ENCODE measurements at places on chromosomes 2 and 18.

DNA sequence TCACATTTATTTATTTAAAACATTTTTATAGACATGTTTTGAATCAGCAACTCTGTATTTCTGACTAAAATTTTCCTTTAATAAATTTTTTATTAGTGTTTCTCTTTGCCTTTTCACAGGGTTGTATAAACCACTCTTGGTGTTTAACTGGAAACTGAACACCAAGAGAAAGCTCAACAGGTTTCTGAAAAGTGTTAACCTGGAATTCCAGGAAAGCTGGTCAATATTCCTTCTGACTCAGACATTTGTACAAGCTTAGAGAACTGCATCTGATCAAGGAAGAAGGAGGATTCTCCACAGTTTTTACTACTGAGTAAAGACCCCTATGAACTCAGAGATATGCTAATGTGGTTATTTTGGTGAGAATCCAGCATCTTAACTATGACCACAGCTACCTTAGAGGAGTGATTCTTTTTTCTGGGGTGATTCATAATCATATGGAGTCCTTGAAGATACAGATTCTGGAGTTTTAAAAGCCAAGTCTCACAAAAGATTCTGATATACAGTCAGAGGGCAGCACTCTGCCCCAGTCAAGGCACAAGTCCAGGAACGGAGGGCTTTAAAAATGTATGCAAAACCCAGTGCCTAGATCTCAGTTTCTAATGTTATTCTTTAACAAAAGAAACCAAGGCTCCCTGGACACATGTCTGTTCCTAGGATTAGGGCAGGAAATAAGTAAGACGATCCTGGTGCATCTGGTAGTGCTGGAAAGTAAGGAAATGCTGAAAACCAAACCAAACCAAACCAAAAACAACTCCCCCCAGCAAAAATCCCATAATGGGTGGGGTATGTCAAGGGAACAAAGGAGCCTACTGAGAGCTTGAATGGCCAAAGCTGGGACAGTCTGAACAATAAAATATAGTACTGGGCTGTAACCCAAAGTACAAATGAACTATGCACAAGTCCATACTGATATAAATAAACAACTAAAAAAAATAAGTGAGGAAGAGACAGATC lies 85.1 kb upstream of the FZD5 start:
- no peak for DNase-seq

DNA sequence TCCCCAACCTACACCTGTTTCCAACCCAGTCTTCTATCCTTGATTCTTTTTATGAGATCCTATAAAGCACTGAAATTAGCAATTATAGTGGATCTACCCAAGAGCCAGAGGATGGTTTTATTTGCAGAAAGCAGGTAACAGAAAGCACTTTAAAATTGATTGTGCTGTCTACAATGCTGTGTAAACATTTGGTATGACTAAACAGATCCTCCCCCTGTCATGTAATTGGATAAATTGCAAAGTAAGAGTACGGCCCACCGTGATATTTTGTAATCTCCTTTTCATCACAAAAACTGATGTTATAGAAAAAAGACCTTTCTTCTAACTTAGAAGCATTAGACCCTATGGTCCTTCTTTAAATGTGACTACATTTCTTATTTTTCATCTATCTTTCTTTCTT lies 11.3 kb upstream of the PPP3R1 start:
- DNase-seq: no peak

- DNase-seq: no peak
Measured at GRCh38 chr2:241797441-241798080, 11.4 kb upstream of the NEU4 start.

GRCh38 chr2:24588294-24588693 lies 97.2 kb downstream of the NCOA1 start:
- no peak for DNase-seq

DNA sequence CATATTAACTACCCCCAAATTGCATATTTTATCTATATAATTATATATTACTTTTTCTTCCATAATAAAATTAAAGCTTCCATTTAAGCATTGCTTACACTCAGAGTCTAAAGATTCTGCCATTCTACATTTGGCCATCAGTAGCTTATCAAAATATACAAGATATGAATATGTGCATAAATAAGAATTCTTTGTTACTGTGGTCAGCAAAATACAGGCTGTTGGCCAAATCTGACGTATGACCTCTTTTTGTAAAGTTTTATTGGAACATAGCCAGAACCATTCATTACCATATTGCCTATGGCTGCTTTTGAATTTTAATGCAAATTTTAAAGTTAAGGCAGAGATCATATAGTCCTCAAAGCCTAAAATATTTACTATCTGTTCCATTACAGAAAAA lies 643.9 kb upstream of the VRK2 start:
- no peak for DNase-seq

- no peak for DNase-seq
Measured at GRCh38 chr2:71886241-71886640, 261.4 kb downstream of the CYP26B1 start.

DNA sequence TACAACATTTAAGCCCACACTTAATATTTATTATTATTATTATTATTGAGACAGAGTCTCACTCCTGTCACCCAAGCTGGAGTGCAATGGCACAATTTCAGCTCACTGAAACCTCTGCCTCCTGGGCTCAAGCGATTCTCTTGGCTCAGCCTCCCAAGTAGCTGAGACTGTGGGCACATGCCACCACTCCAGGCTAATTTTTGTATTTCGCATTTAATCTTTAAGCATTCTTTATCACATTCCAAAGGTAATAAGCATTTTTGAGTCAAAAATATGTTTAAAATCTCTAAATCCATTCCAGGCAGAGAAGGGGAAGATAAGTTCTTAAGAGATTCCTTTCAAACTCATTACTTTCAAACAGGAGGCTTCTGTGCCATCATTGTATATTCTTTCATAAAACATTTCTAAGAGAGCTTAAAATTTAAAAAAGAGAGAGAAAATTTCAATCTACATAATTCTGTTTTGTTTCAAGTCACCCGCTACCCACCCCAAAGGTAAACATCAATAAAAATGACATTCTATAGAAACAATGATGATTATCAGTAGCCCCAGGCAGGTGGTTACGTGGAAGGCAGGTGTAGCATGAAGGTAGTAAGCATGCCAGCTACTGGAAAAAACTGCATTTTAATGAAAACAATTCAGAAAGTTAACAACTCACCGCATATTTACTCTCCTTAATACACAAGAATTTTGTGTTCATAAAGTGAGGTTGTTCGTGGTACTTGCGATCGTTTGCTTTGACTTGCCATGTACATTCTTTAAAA lies 84.4 kb upstream of the NARS1 start:
- no peak for DNase-seq

DNA sequence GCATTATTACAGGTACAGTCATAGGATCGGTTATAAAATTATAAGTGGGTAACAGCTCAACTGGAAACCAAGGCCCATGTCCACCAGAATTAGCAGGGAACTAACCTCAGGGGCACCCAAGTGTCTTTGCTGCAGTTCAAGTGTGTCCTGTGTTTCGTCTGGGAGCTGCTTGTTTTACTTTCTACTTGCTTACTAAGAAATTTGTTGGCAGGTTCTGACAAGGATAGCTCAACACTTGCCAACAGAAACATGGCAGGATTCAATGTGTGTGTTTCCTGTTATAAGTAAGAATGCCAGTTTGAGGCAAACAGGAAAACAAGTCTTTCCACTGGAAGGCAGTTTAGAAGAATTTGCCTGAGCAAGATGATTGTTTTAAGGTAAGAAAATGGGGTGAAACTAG lies 104.5 kb downstream of the EPHA4 start:
- DNase-seq: no peak

- peak; percentile 19 for DNase-seq
Measured at GRCh38 chr2:120346667-120347358, 877 bp downstream of the INHBB start.

DNA sequence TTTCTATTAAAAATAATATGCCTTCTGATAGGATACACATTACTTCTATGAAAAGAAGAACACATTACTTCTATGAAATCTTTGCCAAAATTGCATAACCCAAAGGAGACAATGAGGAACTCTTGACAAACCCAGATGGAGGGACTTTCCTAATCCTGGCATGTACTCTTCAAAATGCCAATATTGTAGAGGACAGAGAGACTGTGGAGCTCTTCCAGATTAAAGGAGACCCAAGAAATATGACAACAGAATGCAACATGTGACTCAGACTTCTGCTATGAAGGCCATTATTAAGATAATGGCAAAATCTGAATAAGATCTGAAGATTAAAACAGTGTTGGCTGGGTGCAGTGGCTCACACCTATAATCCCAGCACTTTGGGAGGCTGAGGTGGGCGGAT lies 22.2 kb downstream of the SOWAHC start:
- no peak for DNase-seq

DNA sequence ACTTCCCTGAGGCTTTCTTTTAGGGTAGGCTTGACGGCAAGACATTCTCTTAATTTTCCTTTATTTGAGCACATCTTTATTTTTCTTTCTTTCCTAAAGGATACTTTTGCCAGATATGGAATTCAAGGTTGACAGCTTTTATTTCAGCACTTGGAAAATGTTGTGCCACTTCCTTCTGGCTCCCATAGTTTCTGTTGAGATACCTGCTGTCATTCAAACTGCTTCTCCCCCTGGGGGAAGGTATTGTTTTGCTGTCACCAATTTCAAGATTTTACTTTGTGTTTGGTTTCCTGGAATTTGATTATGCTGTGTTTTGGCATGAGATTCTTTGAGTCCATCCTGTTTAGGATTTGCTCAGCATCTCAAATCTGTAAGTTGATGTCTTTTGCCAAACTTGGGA lies 39.1 kb upstream of the TWIST2 start:
- no peak for DNase-seq

GRCh38 chr2:168534926-168535325 lies 78.9 kb downstream of the CERS6 start:
- no peak for DNase-seq

DNA sequence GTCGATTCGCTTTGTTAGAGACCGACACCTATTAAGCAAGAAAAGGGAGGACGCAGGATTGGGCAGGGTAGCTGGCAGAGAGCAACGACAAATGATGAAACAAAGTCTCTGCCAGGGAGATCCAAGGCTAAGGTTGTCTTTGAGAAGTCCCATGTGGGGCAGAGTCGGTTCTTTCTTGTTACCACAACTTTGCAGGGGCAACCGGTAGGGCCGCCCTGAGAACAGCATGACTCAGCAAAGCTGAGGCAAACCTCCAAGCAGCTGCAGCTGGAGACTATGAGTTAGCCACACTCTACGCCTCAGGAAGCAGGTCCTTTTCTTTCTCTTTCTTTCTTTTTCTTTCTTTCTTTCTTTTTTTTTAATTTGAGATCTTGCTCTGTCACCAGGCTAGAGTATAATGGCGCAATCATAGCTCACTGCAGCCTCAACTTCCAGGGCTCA lies 452.3 kb upstream of the ID2 start:
- DNase-seq: peak; percentile 31

GRCh38 chr2:88057437-88057844 lies 1.9 kb upstream of the KRCC1 start:
- no peak for DNase-seq

- no peak for DNase-seq
Measured at GRCh38 chr18:22489704-22490103, 72.0 kb upstream of the CTAGE1 start.

GRCh38 chr2:119645173-119645855 lies 33.7 kb upstream of the TMEM177 start:
- DNase-seq: no peak

DNA sequence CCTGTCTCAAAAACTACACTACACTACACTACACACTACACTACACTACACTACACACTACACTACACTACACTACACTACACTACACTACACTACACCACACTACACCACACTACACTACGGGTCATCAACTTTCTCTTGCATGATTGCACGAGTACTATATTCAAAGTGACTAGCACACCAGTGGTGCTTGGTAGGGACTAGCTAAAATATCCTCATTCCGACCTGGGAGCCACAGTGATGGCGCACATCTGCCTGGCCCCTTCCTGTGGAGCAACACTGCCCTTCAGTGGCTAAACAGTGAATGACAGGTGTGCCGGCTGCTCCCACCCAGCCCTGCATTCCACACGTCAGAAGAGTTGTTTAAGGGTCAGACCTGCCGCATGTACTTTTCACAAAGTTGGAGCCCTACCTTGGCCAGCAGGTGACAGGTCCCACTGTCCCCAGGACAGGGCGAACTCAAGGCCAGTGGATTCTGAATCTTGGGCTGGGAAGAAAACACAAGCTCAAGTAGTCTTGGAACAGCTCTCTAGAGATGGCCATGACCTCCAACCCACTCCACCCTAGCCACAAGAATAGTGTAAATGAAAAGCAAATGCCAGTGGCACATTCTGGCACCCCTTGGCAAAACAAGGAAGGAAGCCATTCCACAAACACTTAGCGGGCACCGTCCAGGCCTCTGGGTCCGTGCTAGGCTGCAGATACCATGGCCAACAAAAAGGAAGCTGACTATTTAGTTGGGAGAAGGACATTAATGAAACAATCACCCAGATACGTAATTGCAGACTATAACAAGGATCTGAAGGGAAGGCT lies 79.7 kb upstream of the MSH2 start:
- DNase-seq: peak; percentile 60

GRCh38 chr2:26299471-26300101 lies 46.4 kb upstream of the SELENOI start:
- DNase-seq: no peak

DNA sequence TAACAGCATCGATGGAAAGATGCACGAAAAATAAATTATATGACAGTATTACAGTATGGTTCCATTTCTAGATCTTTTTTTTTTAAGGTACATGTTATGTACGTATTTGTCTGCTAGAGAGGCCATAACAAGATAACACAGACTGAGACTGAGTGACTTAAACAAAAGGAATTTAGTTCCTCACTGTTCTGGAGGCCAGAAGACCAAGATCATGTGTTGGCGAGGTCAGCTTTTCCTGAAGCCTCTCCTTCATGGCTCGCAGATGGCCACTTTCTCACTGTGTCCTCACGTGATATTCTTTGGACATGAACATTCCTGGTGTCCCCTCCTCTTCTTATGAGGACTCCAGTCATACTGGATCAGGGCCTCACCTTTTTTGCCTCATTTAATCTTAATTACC lies 177.4 kb downstream of the CAPN13 start:
- no peak for DNase-seq

DNA sequence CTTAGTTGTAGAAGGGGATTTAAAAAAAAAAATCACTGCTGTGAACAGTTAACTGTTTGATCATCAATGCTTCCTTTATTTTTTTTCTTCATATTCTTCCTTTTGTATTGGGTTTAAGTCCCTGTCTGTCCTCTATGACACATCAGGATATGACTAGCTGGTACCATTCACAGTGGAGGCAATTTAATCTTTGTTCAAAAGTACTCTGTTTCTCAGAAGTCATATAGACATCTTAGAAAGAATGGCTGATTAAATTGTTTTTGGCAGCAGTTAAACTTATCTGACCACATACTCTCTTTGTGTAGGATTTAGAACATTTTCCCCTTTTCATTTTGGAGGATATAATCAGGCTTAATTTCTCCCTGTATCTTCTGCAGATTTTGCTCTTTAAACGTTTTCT lies 807.8 kb upstream of the CDH2 start:
- DNase-seq: no peak
